H1 (cell line): ENCODE measurements at places on chromosomes 6 and 20.

- no peak for DNase-seq
These were observed 20.7 kb downstream of the SOX4 start for GRCh38 chr6:21614226-21614625.

DNA sequence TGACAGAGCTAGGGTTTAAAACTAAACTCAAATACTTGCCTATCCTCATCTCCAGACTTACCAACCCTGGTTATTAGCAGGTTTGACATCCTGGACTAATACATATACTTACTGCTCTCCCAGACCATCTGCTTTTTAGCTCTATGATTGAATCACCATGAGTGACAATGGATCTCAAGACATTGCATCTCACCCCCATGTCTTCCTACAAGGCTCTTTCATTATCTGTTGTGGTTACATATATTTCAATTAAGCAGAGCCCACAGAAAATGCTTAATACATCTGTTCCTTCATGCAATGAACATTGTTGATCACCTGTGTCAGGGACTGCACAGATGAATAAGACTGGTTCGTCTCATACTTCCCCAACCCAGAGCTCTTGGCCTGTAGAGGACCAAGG lies 19.4 kb downstream of the SAMD3 start:
- DNase-seq, result no peak

DNA sequence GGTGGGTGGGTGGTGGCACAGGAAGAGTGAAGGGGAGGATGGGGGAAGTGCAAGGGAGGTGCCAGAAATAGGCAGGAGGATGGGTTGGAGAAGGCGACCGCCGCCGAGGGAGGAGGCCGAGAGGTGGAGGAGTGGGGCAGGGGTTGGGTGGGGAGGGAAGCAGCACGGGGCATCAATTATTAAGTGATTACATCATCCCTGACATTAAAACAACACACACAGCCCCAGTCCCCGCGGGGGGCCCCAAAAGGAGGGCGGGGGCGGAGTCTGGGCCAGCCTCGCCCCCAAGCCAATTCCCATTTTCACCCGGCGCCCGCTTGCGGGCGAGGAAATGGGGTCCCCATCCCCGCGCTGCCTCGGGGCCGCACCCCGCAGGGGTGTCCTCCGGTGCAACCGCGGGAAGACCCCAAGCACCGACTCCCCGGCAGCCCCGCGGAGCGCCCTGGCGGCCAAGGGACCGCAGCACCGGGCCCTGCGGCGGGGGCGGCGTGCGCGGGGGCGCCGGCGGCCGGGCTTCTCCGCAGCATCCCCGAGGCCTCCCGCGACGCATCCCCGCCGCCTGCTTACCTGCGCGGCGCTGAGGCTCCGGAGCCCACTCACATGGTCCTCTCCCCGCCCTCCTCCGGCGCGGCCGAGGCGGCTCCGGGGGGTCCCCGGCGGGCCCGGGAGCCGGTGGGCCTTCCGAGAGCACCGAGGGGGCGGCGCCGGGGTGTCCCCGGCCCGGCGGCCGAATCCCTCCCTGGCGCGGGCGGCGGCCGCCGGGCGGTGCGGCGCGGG lies 663 bp downstream of the FYN start:
- no peak for DNase-seq

DNA sequence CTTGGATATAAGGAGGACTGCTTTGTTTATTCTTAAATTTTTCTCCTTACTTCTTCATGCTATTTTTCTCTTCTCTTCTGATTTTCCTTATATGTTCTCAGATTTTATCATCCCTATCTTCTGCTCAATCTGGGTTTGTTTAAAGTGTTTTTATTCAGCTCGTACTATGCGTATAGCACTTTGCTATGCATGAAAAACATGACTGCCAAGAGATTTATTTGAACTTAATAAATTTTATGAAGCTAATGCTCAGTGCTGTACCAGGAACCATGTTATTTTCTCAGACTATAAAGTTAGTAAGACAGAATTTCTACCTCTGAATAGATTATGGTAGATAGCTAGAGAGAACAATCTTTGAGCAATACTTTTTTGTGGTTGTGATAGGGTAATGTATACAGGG lies 305.9 kb downstream of the LAMA2 start:
- no peak for DNase-seq

GRCh38 chr6:45531999-45532595 lies 154.4 kb upstream of the SUPT3H start:
- DNase-seq, result no peak

DNA sequence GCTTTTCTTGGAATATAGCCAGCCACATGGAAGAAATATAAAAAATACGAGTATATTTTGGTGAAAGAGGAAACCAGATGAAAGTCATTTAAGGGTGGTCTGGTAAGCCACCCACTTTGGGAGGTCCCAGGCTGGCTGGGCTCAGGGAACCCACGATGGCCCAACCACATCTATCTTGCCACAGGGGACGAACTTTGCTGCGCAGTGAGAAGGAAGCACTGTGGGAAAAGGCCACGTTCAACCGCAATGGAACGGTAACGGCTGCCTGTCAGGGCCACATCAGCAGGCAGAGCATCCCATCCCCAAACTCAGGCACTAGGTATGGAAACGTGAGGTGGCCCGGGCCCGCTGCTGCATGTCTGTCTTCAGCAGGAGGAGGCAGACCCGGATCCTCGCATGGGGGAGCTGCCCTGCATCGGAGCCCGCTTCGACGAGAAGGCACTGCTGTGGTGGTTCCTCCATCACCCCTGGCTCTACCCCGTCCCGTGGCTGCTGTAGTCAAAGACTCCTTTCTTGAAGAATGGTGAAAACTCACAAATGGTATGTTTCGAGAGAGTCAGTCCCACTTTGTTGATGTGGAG lies 300.4 kb downstream of the KIF16B start:
- no peak for DNase-seq

DNA sequence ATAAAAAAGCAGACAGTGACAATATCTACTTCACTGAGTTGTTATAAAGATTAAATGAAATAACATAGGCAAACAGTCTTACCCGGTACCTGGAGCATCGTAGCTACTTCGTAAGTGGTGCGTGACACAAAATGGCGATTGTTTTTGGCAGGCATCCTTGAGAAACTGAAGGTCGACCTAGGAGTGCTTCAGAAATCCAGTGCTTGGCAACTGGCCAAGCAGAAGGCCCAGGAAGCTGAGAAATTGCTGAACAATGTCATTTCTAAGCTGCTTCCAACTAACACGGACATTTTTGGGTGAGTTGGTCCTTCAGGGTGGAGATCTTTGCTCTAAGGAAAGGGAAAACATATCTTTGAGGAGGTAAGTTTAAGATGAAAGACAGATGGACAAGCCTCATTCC lies 4.8 kb downstream of the BPIFA2 start:
- DNase-seq, result no peak

- no peak for DNase-seq
These were observed 212.6 kb upstream of the RSPO3 start for GRCh38 chr6:126905917-126906316.

DNA sequence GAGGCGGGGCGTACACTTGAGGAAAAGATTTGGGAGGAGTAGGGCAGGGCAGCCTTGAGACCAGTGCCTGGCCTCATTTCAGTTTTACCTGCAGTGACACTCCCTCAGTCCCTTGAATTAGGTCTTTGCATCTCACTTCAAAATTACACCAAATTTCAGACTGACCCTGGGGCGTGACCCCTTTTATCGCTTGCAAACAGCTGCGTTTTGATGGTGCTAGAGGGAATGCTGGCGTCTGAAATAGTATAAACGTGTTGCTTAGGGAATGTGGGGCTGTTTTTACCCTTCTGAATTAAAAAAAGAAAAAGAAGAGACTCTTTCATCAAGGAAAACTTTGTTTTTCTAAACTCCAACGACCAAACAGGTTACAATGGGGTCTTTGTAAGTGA lies 21.0 kb downstream of the COL9A1 start:
- DNase-seq, result no peak

DNA sequence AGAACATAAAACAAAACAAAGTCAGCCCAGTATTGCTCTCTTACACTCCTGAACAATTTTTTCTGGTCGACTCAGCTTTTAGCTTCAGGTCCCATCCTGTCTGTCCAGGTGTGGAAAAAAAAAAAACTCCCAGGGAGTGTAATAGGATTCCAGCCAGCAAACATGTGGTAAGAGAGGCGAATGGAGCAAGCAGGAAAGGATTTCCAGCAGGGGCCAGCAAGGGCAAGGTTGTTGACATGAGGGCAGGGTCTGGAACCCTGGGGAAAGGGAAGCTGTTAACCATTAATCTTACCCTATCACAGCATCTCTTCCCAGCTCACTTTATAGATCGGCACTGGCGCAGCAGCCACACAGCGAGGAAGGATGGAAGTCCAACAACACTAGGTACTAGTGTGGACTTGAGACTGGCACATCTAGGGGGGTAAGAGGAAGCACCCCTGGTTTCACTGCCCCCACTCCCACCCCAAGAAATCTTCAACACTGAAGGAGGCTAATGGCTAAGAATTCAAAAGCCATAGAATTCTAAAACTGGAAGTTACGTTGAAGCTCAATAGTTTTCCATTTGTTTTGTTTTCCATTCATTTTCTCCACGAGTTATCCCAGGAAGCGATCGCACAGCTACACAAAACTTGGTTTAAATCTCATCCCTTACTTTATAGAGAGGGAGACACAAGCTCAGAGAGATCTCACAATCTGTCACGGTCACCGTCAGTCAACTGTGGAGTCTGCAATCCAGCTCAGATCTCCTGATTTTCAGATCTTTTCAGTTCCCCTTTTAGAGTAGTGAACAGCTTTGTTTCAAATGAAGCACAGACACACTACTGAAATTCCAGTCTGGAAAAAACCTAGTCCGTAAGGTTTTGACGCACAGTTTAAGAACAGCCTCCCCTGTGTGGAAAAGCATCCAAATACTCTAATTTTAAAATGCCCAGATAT lies 53.3 kb downstream of the SLC22A23 start:
- no peak for DNase-seq

- DNase-seq, result no peak
These were observed 695.9 kb downstream of the EPHA7 start for GRCh38 chr6:92723390-92723931.
